H54 (cell line): ENCODE measurements at places on chromosomes 7 and 10.

GRCh38 chr10:110910138-110910537, 8.8 kb downstream of the BBIP1 start:
- DNase-seq: no peak

GRCh38 chr7:143979998-143980397, 20.1 kb upstream of the OR6B1 start:
- DNase-seq: no peak

DNA sequence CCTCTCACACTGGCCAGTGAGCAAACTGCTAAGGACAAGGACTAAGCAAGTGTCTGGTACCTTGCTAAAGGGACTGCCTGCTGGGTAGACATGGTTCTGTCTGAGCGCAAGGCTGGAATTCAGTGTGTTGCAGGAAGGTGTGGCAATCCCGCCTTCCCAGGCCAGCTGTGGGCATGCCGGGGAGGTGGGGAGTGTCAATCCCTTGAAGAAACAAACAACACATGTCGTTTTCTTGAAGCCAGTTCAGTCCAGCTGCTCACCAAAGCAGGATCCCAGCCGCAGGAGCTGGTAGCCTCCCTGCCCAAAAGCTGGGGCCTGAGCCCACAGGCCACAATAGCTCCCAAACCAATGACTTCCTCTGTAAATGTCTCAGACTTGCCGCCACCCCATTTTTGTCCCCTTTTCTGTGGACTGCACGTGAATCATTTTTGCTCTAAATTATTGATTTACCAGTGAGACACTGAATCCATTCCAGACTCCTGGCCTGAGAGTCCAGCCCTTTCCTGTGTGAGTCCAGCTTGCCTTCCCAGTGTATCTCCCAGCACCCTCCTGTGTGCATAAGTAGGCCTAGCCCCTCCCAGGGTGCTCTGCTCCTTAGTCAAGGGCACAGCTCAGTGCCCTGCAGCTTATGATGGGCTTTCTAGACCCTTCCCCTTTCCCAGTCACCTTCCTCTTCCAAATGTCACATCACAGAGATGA, 166.8 kb downstream of the RGS10 start:
- DNase-seq: no peak

DNA sequence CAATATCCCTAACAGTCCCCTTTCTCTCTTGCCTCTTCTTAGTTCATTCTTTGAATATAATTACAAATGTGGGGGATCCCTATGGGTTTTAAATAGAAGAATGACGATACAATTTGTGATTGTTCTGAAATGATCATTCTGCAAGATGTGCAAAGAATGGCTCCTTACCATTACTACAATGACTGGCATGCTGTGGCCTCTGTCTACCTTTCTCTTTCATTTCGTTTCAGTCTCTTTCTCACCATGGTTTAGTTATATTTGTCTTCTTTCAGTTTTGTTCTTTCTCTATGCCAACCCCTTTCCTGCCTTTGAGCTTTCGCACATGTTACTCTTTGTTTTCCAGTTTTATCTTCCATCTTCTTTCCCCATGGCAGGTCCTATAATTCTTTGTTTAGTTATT, 176.5 kb downstream of the SUGCT start:
- DNase-seq: no peak

GRCh38 chr7:17362439-17363105, 64.1 kb downstream of the AHR start:
- DNase-seq: no peak

DNA sequence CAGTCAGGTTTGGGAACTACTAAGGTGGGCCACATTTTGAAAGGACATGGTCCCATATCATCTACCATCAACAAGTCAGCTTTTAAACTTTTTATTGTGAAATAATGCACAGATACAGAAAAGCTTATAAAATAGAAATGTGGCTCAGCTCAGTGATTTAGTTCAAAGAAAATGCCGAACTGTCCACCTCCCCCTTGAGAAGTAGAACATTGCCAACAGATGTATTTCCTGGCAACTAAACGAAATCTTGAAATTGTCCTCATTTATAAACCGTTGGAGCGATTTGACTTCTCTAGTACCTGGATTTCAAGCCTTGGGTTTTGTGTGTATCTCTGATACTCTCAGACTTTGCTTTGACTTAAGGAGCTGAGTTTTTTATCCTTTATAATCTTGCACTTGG, 32.7 kb upstream of the SMNDC1 start:
- no peak for DNase-seq

GRCh38 chr10:129909531-129910256, 54.4 kb downstream of the EBF3 start:
- no peak for DNase-seq

- DNase-seq: no peak
These were observed at the start of gene LLCFC1 for GRCh38 chr7:142939226-142939910. TSS of gene LLCFC1 (plus strand) at chr7:142939484. CDS start at chr7:142939622, 138 bp downstream.

DNA sequence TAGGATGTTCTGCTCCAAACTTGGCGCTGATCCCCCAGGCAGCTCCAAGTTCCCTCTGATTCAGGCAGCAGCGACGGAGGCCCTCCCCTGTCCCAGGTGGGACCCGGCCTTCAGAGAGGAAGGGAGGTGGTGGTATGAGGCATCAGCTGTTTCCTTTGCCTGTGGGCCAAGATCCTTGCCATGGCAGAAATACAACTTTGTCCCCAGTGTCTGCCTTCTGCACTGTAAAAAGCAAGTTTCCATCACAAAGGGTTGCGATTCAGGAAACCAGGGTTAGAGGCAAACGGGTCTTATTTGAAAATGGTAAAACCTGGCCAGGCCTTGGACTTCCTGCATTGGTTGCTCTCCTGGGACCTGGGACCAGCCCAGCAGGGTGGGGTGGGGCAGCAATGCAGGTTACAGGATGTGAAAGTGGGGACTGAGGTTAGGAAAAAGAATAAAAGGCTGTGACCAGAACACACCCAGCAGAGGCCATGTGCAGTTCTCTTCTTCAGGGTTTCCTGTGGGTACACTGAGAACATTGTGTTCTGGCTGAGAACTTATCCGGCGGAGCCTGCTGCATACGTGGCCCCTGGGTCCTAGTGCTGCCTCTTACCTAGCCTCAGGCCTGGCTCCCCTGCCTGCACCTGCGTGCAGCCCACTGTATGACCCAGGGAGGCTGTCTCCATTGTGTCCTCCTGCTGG, 25.1 kb upstream of the DDIT4 start:
- DNase-seq: no peak

- DNase-seq: no peak
These were observed 104.7 kb downstream of the ICA1 start for GRCh38 chr7:8157296-8157695.

DNA sequence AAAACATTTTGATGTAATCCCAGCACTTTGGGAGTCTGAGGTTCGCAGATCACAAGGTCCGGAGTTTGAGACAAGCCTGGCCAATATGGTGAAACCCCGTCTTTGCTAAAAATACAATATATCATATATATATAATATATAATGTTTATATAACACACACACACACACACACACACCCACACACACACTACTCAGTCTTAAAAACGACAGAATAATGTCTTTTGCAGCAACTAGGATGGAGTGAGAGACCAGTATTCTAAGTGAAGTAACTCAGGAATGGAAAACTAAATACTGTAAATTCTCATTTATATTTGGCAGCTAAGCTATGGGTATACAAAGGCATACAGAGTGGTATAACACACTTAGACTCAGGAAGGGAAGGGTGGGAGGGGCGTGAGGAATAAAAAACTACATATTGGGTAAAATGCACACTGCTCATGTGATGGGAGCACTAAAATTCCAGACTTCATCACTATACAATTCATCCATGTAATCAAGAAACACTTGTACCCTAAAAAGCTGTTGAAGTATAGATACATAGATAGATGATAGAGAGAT, 231.2 kb upstream of the SEMA3A start:
- no peak for DNase-seq

DNA sequence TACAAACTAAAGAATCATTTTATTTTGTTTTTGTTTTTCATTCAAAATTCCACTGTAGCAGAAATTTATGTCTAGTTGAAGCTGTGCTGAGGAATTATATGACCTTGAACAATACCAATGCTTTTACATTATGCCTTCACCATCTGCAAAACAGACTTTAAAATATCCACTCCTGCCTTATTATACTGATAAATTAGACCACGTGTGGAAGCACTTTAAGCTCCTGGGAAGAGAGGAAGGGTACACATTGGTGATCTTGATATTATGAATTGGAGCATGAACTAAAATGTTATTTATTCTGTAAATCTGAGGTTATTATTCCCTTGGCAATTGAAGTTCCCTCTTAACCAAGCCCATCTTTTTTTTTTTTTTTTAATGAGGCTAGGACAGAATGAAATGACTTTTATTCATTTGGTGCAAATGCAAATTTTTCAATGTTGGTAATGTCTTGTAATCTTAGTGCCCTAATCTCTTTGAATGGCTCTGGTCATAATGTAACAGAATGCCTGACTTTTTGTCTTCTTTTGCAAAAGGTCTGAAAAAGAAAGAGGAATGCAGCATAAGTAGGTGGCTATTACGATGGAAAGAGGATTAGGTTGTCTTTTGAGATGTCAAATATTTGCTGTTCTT, 139.9 kb upstream of the COBL start:
- DNase-seq: no peak

DNA sequence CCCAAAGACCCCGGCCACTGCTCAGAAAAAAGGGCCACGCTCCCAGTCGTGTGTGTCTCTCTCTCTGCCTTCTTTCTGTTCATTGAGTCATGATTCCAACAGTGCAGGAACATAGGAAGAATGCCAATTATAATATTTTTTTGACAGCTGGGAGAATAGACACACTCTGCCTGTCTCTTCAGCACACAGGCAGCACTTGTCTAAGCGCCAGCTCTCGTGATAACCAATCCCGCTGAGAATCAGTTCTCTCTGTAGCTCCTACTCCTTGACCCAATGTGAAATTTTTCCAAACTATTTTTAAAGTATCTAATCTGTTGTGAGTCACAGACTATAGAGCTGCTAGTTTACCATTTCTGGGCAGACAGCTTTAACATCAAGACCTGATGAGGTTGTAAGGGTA, 145.7 kb upstream of the RHEB start:
- DNase-seq: no peak

- no peak for DNase-seq
These were observed 281.2 kb downstream of the SKAP2 start for GRCh38 chr7:26583094-26583648.
